CD4-positive, alpha-beta T cell treated with Interleukin-2 at 100 ng/mL for 4 hours (primary cell): ENCODE measurements at places on chromosomes 3 and 15.

DNA sequence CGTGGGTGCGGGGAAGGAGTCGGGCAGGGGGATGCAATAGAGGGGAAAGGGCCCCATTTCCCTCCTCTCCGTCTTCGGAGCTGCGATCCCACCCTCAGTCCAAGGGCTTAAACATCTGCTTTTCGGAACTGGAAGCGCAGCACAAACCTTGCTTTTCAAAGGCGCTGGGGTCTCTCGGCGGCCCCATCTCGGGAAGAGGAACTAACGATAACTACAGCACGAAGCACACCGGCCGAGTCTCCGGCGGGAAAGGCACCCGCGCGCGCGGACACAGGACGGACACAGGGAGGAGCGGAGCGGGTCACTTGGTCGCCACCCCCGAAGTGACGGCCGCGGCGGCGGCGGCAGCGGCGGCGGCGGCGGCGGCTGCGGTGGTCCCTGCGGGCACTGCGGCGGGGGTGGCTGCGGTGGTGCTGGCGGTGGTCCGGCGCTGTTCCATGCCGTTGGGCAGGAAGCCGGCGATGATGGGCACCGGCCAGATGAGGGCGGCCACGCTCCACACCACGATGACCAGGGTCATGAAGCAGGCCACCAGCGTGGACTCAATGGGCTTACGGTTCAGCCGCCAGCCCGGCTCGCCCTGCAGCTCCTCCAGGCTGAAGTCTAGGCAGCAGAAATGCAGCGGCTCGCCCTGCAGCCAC is 1.1 kb downstream of the TMEM158 start:
- no peak for DNase-seq

GRCh38 chr3:42663581-42664437 is 10.3 kb downstream of the ZBTB47 start:
- DNase-seq: no peak

DNA sequence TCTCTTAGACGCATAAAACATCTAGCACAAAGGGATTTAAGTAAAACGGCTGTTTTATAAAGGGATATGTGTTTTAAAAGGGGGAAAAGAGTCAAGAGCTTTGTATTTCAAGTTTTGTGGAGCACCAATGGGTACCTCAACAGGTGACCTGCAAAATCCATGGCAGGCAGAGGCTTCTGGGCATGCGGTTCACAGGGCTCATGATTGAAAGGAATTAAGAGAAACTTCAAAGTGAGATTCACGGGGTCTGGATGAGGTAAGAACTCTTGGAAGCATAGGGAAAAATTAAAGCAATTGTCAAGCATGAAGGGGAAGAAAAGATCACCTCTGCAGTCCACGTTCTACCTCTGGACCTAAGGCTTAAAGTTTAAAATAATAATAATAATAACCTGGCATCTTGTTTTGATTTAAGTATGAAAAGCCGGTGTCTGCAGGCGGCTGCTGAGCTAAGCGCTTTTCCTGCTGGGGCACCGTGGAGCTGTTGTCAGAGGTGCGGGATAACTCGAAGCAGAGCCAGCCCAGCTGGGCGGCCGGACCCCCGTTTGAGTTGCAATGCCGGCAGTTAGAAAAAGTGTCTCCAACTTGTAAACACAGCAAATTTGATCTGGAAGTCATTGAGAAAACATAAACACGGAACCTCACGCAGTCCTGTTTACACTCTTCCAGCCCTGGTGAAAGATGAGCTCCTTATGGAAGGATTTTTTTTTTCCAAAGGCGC is 40.5 kb downstream of the HES1 start:
- DNase-seq: no peak

GRCh38 chr3:125585595-125586223 is 9.6 kb downstream of the OSBPL11 start:
- DNase-seq: peak; percentile 48

GRCh38 chr15:51493892-51494291 is 128.7 kb downstream of the DMXL2 start:
- DNase-seq: no peak

DNA sequence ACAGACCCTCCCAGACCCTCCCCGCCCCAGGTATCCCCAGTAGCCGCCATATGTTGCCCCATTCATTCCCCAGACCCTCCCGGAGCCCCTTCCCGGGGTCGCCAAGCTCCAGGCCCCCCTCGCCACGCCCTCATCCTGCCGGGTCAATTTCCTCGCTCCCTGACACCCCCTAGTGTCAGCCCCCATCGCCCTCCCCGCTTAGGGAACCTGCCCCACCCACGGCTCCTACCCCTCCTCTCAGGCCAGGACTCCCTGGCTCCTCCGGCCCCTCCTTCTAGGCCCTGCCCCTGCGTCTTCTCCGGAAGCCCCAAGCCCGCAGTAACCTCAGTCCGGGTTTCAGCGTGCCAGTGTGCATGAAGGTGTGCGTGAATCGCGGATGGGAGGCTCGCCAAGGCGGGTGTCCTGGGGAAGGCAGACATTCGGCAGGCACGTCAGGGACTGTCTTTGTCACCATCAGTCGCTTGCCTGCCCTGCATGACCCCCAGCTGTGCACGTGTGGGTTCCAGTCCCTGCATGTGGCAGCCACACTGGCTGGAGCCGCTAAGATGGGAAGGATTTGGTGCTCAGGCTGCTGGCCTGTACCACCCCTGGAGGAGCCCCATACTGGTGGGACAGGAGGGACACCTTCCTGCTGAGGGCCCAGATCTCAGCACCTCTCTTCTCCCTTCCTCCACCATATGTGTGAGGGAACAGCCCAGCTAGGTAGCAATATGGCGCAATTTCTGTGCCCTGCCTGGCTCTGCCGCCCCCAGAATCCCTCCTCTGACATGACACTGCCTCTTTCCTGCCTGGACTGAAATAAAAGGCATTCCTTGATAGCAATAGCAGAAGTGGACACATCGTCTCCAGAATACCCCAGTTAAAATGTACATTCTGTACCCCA is 693 bp downstream of the DISP2 start:
- peak; percentile 12 for DNase-seq

- no peak for DNase-seq
These were observed 67.3 kb downstream of the ADAM10 start for GRCh38 chr15:58682234-58682633.

- no peak for DNase-seq
These were observed 1382.5 kb downstream of the OTOL1 start for GRCh38 chr3:162879021-162879562.

DNA sequence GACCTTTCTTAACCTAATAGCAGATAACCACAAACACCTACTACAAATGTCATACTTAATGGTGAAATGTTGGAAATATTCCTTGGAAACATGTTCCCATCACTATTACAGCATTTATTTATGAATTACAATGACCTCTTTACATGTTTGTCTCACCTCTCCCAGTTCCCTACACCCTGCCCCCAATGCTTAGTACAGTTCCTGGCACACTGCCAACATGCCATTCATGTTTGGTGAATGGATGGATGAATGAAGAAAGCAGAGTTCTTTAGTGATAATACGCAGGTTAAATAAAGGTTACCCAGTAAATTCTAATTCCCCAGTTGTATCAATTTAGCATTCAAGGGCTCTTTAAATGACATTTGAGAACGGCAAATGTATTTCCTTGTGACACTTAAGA is 259.9 kb upstream of the ATP11B start:
- DNase-seq: no peak

- DNase-seq: no peak
These were observed 15.9 kb downstream of the MEGF11 start for GRCh38 chr15:66237513-66238235.

DNA sequence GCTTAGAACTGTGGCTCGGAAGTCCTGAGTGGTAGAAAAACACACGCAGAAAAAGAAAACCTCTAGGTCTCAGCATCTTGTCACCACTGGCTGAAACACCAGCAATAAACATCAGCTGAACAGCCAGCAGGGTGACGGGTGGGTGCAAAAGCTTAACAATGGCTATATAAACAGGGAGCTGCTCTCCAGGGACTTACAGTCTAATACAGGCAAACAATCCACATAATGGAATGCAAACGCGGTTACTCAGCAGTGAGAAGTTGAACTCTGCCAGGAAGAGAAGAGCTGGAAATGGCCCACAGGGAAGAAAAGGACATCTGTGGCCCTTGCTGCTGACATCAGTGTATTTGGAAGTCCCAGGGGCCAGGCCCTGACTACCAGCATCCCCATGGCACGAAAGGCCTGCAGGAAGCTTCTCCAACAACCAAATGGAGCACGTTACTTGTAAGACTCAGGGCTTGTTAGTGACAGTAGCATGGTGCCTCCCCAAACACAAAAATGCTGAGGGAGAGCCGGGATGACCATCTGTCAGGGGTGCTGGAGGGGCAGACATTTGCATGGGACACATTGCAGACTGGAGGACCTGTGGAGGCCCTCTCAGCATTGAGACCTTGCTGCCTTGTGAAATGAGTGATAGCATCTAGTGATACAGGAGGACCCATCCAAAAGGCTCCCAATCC is 3.0 kb downstream of the HEG1 start:
- no peak for DNase-seq

DNA sequence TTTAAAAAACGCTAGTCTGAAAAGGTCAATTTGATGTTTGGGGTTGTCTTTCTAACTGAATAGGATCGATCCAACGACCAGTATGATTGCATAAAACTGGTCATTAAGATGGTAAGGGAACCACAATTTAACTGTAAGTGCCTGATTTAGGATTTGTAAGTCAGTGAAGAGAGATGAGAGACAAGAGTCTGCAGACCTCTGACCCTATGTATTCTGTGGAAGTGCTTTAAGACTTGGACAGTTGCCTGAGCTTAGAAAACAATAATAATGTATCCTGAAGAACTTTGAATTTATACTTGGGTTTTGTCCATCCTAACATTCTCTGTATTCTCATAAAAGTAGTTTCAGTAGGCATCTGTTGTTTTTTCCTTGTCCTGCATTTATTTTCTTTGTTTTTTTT is 221.4 kb upstream of the SUCLG2 start:
- DNase-seq: no peak

DNA sequence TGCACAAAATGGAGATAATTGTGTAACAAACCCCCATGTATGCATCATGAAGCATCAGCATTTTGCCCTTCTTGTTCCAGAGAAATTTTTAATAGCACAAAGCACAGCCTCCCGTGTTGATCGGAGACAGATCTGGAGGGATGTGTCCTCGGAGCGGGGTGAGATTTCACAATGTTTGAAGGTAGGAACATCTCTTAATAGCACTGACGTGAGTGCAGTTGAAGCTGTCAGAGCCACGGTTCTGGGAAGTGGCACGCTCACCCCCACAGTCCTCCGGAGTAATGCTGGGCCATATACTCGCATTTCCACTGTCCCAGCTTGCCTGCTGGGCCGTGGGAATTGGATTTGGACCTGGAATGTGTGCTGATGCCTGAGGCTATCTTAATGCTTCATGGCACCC is 24.1 kb downstream of the ARPP21 start:
- no peak for DNase-seq

- DNase-seq: no peak
These were observed 88.7 kb upstream of the CDAN1 start for GRCh38 chr15:42825599-42825998.

DNA sequence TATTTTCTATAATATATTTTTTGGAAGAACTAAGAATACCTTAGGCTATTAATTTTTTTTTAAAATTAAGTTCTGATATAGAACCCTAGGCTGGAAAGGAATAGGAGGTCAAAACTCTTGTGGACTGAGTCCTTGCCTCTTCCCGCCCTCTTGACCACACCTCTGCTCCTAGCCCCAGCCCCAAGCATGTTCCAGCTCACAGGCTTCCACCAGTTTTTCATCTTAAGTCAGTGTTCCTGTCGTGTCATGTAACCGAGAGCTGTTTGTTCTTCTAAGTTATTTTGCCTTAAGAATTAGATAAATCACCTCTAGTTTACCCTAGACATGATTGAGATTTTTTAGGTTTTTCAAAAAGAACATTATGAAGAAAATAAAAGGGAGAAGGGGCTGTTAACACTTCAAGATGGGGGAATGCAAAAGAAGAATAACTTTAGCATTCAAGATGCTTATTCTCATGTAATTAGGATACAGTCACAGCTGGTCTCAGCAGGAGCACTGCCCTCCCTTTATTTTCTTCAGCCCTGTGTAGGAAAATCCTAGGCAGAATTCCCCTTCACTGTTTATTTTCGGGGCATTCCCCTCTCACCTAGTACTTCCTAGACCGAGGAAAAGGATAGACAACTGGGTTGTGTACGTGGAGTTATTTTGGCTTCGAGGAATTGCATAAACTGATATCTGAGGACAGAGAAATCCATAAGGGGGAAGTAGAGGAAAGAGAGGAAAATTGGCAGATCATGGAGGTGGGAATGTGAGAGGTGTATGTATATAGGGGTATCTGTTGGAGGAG is 110.2 kb downstream of the CMSS1 start:
- DNase-seq: no peak

GRCh38 chr15:74250266-74250665 is 14.1 kb downstream of the CCDC33 start:
- no peak for DNase-seq

DNA sequence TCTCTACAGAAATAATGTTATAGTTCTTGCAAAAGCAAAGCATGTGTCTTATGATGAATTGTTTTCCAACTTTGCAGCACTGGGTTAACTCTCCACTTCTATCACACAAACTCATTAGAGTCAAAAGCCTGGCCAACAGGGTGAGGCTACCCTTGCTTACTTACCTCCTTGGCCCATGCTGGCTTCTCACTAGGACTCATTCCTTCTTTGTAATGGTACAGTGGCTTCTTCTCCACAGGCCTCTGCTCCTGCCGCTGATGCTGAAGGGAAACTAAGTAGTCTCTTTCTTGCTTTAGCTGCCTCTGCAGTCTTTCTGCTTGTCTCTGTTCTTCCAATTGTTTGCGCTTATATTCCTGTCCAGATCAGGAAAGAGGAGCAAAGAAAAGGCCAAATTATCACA is 111.5 kb upstream of the SLC2A2 start:
- no peak for DNase-seq

- no peak for DNase-seq
These were observed 24.2 kb downstream of the TMEM44 start for GRCh38 chr3:194608981-194609380.

DNA sequence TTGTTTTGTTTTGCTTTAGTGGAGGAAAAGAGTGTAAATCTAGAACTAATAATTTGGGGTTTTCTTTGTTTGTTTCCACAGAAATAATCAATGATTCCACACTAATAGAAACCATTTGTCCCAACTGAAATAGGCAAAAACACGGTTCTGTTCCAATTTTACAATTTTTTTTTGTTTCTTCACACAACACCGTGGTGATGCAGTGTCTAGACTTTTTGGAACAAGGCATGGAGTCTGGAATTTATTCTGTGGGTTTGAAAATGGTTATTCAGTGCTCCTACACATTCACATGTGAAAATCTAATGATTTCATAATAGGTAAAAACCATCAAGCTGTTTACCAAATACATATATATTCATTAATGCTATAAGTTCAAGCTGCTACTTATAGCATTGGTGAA is 629.0 kb upstream of the TGFBR2 start:
- DNase-seq: no peak

- DNase-seq: no peak
These were observed 17.5 kb upstream of the PLSCR1 start for GRCh38 chr3:146561879-146562278.

- DNase-seq: no peak
These were observed 66.6 kb downstream of the ARIH1 start for GRCh38 chr15:72540606-72541237.

- DNase-seq: no peak
These were observed 115.9 kb downstream of the NEK11 start for GRCh38 chr3:131142580-131142979.

GRCh38 chr3:172213200-172213599 is 173.8 kb downstream of the FNDC3B start:
- no peak for DNase-seq

GRCh38 chr15:55241891-55242290 is 45.1 kb upstream of the RSL24D1 start:
- no peak for DNase-seq
